ENCODE measurements at places on chromosomes 6 and 20.

DNA sequence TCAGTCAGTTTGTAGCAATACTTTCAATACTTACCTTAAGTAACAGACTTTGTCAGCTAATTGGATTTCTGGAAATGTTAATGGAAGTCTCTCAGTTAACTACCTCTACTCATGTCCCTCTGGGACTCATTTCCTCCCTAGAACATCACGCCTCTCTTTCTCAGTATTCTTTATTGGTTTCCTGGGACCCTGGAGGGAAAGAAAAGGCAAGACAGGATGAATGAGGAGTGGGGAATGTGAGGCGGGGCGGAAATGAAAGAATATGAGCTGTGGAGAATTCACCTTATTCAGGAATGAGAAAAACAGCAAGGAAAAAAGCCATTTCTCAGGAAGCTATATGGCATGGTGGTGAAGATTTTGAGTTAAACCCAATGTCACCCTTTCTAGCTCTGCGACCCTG lies 62.7 kb downstream of the ANKS1A start:
- DNase-seq: no peak

DNA sequence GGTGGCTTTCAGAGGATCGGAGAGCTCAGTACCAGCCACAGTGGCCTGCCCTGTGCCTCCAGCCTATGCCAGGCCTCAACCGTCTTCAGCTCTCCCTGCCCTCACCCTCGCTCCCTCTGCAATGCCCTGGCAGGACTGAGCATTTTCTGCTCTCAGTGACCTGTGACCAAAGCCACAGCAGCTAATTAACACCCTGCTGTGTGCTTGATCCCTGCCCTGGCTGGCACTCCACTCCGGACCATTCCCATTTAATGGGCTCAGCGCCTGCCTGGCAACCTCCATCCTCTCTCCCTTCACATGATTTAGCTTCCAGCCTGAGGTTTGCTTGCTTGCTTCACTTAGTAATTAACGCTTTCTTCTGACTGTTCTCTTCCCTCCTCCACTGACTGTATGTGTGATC lies 287.5 kb downstream of the LRFN2 start:
- no peak for DNase-seq

DNA sequence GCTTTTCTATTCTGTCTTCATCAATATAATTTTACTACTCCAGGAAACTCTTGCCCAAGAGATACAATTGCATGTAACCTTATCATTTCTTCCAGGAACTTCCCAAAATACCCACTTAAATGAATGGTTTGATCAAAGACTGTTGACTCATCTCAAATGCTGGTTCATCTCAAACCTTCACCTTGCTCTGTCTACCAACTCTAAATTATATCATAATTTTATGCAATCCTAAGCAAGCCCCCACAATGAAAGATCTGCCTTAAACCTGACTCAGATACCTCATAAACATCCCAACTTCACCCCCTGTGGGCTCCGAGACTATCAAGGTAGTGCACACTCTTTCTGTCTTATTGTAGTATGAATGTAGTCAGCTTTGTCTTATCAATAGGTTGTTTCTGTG lies 65.5 kb upstream of the GCM1 start:
- DNase-seq: no peak

- no peak for DNase-seq
These were observed 30.2 kb downstream of the DOP1A start for GRCh38 chr6:83097675-83098074.

GRCh38 chr6:3259491-3259958 lies 778 bp downstream of the PSMG4 start:
- no peak for DNase-seq

- no peak for DNase-seq
These were observed 34.5 kb downstream of the HCRTR2 start for GRCh38 chr6:55208478-55209458.

GRCh38 chr20:8946036-8946940 lies 122.6 kb upstream of the PLCB4 start:
- no peak for DNase-seq
